ENCODE measurements at places on chromosomes 12 and 14. TPM values are rescaled to one million over a fixed set of nuclear protein-coding genes. Genes with fewer than 3 reads are reported as not detected.

- DNase-seq: peak; percentile 23
Observed at GRCh38 chr14:92501891-92502351, 11.7 kb upstream of the RIN3 start.

GRCh38 chr14:22865424-22866405, 5.8 kb upstream of the LRP10 start:
- DNase-seq: peak; percentile 95

- DNase-seq: peak; percentile 31
Observed at GRCh38 chr14:103509864-103510723, 12.5 kb downstream of the CKB start.

GRCh38 chr14:77892381-77892871, 92.5 kb downstream of the ADCK1 start:
- no peak for DNase-seq

GRCh38 chr12:99824900-99825542, 159.7 kb downstream of the ANKS1B start:
- no peak for DNase-seq

- DNase-seq: no peak
Observed at GRCh38 chr14:48936849-48937248, 649.3 kb downstream of the RPS29 start.

CLBA1 gene
- 9.9 TPM for total RNA-seq

DNA sequence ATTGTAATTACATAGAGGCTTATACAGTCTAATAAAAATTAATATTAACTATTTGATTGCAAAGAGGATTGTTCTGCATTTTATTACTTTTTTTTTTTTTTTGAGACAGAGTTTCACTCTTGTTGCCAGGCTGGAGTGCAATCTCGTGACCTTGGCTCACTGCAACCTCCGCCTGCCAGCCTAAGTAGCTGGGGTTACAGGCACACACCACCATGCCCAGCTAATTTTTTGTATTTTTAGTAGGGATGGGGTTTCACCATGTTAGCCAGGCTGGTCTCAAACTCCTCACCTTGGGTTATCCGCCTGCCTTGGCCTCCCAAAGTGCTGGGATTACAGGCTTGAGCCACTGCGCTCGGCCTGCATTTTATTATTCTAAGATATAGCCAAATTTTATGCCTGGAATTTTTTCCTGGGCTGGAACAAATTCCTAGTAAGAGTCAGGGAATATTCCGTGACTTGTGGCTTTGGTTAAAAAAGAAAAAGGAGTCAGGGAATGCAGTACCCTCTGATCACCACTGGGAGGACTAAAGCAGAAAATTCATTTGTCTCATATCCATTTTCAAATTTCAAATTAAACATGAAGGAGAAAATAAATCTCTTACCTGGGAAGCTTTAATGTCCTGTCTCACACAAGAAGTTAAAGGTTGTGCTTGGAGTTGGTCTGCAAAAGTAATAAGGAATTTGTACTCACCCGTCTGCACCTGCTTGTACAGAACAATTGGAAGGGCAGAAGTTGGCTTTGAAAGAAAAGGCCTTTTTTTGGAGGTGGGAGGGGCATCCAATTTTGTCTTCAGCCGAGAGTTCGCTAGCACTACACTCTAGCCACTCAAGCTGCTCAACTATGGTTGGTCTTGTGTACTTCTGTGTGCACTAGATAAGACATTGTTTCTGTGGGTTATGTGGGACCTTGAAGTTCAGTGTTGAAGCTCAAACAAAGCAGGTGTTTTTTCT, 8.7 kb downstream of the MARK3 start:
- DNase-seq: no peak

IL26 gene
- not detected for total RNA-seq

CD27 gene
- total RNA-seq: 0.44 TPM

RNASE1 gene
- total RNA-seq: 10.7 TPM

- DNase-seq: no peak
Observed at GRCh38 chr12:11884706-11885105, 186.0 kb upstream of the BCL2L14 start.

TAS2R7 gene
- total RNA-seq: not detected

DNA sequence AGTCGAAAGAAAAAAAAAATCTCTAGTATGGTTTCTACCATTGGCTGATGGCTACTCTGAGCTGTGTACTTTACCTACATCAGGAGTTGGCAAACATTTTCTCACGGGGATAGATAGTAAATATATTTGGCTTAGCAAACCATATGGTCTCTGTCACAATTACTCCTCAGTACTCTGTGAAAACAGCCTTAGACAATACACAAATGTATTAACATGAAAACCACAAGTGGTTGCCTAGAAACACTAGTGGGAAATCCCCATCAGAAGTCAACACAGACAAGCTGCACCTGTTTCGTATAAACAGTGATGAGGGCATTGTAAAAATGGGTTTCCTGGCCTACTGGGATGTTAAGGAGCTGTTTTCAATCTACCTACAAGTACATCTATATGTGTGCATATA, 84.6 kb upstream of the NAV3 start:
- no peak for DNase-seq

PMCH gene
- not detected for total RNA-seq

GALNT9 gene
- not detected for total RNA-seq

- no peak for DNase-seq
Observed at GRCh38 chr12:30188602-30189326, 405.0 kb upstream of the TMTC1 start.

TEX52 gene
- 0.41 TPM for total RNA-seq

- no peak for DNase-seq
Observed at GRCh38 chr12:26599096-26599695, 233.8 kb downstream of the ITPR2 start.

DNA sequence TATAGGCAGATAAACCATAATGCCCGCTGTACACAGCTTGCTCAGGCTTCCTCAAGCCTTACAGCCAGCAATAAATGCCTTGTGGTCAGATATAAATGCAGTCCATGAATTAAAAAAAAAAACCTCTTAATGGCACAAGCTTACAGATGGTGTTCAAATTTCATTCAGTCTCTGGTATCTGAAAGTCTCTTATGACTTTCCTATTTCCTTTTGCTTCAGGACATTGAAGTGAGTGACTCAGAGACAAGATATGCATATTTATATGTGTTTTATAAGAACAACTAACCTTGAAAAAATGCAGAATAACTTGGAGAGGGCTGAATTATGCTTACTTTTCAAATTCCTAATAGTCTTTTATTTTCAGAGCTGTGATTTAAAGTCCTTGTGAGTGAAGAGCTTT, 426.9 kb upstream of the MIS18BP1 start:
- no peak for DNase-seq

- no peak for DNase-seq
Observed at GRCh38 chr12:7282844-7283243, 21.0 kb upstream of the ACSM4 start.

DNA sequence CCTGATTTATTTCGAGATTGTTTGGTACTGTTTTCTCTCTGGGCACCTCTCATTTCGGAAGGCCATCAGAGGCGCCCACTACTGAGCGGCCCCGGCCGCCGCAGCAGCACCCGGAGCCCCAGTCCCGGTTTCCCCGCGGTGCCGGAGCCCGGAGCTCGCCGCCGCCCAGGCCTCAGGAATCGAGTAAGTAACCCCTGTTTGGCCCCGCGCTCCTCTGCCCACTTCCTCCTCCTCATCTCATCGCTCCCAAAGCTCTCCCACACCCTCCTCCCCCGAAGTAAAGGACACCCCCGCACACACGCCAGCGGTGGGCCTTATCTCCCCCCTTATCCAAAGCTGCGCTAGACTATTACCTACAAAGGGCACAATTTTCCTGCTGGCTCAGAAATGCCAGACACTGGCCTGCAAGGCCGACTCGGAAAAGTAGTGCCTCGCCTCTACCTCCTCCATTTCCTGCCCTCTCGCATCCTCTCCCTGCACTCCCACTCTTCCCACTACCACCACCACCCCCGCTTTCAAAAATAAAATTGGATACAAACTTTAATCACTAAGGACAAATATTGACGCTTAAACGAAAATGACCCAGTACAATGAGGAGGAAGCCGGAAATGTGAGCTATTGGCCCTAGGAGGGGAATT, 637 bp upstream of the FOXG1 start:
- peak; percentile 86 for DNase-seq

- no peak for DNase-seq
Observed at GRCh38 chr12:75294797-75295196, 35.3 kb downstream of the CAPS2 start.

GRCh38 chr12:109710747-109711595, 2.7 kb upstream of the FAM222A start:
- DNase-seq: peak; percentile 58

DNA sequence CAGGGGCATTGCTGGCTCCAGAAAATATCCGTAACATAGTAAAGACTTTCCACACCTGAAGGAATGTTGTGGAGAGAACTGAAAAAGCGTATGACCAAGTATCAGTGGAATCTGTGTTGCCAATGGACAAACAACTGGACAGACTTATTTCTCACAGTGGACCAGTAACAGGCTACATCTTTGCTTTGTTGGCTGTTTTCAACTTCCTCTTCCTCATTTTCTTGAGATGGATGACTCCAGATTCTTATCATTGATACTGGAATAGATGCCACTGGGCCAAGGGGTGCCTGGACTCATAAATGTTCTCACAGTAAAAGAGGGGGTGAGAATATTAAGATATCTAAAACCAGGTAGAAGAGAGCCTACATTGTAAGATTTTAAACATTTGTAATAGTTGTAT, 6.4 kb downstream of the GAS2L3 start:
- DNase-seq: no peak

GRCh38 chr14:96567289-96567899, 65.2 kb downstream of the PAPOLA start:
- no peak for DNase-seq

DNA sequence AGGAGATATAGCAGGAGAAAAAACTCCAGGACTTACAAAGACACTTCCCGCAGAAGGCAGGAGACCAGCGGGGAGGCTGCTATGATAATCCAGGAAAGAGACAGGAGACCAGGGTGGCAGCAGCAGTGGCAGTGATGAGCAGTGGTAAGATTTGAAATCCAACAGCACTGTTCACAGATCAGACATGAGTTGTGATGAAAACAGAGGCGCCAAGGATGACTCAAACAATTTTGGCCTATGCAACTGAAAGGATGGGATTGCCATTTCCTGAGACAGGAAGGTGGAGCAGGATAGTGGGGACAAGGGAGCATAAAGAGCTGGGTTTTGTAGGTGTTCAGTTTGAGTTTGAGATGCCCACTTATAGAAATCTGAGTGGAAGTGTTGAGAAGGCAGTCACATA, 108.6 kb upstream of the DYRK2 start:
- no peak for DNase-seq

CCDC38 gene
- total RNA-seq: 0.35 TPM

- no peak for DNase-seq
Observed at GRCh38 chr14:91843437-91843836, 23.9 kb downstream of the TC2N start.

FBXL14 gene
- total RNA-seq: 23.4 TPM

DNA sequence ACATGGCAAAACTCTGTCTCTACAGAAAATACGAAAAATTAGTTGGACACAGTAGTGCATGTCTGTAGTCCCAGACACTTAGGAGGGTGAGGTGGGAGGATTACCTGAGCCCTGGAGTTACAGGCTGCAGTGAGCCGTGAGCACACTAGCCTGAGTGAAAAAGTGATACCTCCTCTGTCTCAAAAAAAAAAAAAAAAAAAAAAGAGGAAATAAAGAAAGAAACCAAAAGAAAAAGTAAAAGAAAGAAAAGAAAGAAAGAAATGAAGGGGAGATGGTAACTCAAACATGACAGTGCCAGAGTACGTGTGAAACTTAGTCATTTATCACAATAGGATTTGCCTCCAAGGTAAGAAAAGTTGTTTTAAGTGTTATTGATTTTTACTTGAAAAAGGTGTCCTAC, 407.0 kb upstream of the MGAT4C start:
- no peak for DNase-seq

TSPAN11 gene
- total RNA-seq: 2.1 TPM

DNA sequence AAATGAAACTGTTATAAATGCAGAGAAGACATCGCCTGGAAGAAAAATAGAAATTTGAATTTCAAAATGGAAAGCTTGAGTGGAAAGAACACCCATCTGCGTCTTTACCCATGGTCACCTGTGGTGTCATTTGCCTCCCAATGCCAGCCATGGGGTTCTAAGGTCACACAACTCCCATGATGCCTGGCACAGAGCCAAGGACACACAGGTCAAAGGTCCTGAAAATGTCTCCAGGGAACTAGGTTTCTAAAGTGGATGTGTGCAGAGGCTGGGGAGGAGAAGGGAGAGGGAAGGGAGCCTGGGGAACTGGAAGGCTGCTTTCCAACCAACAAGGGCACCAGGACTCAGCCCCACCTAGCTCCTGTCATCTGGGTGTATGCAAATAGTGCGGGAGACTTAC, 724.0 kb upstream of the TMEM132C start:
- DNase-seq: no peak

DNA sequence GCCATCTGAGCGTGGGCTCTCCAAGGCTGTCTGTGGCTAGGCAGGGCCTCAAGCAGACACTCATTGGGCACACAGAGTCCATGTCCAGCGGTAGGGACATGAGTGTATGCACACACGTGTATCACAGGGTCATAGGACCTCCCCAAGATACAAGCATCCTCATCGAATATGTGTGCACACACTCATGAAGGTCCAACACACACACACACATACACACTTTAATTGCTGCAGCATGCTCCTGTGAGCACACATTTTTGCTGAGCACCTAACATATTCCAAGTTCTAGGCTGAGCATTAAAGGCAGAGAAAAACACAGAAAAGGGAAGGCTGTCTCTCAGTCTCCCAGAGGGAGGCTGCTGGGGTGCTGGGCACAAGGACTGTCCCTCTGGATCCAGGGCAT, 59.3 kb upstream of the TBX3 start:
- no peak for DNase-seq

GRCh38 chr14:81473456-81474147, 60.1 kb downstream of the SEL1L start:
- DNase-seq: no peak

DNA sequence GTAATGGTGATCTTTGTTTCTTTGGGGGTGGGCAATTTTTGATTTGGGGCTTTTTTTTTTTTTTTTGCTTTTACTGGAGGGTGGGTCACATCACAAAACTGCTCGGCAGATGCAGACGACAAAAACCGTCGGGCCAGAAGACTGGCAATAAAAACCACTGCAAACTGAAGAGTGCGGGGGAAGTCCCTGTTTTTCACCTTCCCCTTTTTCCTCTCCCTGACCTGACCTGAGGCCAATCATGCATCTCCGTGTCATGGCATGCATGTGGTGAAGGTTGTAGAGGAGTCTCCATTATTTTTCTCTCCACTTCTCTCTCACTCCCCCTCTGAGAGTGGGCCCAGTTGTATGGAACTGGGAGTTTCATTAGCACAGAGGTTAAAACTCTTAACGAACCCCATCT, 57.5 kb downstream of the AP5M1 start:
- DNase-seq: no peak

DNA sequence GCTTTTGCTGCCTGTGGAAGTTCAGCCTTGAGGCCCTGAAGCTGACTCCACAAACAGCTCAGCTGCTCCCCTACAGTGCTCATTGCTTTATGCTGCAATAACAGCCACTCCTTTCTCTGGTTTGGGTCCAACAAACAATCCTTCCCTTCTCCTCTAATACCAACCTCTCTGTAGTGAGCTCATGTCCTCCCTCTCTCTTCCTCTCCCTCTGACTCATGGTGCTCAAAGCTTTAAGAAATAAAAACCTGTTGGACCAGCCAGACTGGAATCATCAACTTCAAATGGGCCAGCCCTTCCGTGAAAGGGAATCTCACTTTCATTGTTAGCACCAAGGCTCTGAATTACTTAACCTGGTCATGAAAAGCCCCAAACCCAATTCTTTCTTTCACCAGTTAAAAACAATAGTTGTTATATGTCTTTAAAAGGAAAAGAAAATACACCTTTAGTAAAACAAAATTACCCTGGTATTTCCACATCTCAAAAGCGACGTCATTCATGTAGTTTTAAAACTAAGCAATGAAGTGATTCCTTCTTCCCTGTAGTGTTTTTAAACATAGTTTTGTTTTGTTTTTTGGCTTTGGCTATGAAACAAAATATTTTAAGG, 126.4 kb downstream of the DUSP6 start:
- DNase-seq: peak; percentile 76

EXOC3L4 gene
- 2.1 TPM for total RNA-seq
